ENCODE measurements at places on chromosomes 2 and 18.
A peak's percentile ranks its signal among the peaks of the same experiment; 100 is the strongest.

DNA sequence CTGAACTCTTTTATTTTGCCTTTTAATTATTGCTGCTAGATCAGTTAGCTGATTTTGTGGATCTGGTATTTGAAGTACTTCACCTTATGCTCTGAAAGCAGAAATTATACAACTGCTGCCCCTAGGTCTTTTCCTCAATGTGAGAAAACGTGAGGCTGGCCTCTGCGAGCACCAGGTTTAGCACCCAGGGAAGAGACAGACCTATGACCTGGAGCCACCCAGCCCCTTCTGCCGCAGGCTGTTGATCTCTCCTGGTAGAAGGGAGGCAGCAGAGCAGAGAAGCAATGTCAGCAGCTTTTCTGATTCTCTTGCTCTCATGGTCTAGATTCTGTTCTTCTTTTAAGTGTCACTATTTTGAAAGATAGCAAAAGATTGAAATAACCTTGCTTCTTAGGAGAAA, 19.9 kb downstream of the TRAPPC12 start:
- DNase-seq, result no peak

- DNase-seq, result no peak
Measured at GRCh38 chr18:63160172-63160995, 159.2 kb downstream of the BCL2 start.

DNA sequence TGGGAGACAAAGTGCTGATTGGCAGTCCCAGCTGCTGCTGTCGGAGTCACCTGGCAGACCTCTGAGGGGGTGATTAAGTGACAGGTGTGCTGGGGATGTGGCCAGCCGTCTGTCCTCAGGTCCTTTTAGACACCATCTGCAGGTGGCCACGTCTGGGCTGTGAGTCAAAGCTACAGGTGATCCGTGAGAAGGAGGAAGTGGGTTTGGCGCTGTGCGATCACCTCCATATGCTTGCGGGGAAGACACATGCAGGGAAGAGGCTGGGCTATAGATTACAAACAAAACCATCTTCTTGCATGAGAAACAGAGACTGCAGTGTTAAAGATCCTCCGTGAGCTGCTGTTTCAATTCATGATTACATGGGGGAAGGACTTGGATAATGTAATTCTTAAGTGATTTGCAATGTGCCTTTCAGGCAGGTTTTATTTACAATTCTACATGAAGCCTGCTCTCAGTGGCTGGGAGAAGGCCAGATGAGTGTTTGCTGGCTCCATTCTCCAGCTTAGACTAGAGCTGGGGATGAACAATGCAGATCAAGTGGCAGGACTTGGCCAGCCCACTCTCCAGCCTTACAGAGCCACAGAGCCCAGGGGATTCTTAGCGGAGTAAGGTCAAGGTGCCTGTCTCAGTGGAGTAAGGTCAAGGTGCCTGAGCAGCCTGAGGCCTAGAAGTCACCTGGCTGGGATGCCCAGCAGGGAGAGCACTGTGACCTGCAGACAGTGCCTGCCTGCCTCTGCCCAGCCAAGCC, 87.8 kb downstream of the LYPD1 start:
- DNase-seq, result no peak

- no peak for DNase-seq
Measured at GRCh38 chr18:25976554-25976953, 113.9 kb downstream of the SS18 start.

- DNase-seq, result no peak
Measured at GRCh38 chr2:9288681-9289338, 82.2 kb downstream of the ASAP2 start.

DNA sequence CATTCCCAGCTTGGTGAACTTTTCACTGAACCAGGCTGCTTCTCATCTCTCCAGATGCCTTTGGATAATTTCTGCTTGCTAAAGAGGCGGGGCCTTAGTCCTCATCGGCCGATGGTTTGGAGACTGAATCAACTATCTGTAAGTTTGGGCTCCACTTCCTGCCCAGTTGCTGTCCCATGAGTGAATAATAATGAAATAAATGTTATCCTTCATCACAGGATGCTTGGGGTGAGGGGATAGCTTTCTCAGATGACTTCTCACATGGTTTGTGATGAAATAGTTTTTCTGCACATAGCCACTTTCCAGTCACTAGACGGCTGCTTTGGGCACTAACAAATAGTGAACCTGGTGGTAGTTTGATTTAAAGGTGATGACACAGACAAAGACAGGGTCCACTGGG, 376.6 kb upstream of the TRIB2 start:
- DNase-seq, result no peak

- no peak for DNase-seq
Measured at GRCh38 chr18:76348267-76349066, 146.6 kb downstream of the ZNF516 start.

DNA sequence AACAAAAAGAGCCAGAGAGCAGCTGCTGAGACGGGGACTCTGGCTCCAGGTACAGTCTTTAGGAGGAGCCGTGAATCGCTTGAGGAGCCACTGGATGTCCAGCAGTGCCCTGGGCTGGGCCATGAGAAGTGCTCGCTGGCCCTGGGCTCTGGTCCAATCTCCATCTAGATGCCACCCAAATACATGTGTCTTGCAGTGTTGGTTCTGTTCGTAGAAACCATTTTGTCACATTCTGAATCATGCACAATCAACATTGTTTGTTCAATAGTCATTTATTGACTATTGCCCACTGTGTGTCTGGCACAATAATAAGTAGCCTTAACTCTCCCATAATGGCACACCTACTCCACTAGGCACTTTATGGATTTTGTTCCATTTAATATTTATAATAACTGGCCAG, 26.1 kb downstream of the TYMS start:
- no peak for DNase-seq

DNA sequence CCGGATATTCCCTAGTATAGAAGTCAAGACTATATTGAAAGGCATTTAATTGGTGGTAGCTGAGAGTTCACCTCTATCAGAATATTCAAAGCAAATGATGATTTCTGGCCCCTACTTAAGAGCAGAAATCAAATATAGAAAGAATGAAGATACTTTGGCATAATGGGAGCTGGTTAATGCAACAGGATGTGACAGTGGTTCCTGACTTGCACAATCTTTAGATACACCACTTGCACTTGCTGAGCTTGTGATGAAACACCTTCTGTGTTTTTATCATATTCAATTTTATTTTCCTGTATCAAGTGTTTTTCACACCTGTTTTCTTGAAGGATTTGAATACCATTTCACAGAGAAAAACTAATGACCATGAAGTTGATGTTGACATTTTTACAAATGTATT, 124.1 kb upstream of the CDH19 start:
- no peak for DNase-seq

DNA sequence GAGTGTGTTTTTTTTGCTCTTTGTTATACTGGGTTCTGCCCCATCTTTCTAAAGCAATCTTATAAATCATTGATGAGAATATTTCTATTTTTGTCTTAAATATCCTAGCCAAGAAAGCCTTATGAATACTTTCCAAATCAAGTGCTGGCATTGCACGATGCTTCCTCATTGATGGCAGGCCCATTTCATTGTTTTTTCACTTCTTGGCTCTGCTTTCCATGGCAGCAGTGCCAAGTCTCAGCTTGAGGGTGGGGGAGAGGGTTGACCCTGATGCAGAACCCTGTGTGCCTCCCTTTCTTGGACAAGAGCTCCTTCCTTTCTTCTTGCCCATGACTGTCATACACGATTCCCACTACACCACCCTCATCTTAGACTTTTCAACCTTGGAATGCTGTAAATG, 16.7 kb upstream of the CELF4 start:
- DNase-seq, result no peak

DNA sequence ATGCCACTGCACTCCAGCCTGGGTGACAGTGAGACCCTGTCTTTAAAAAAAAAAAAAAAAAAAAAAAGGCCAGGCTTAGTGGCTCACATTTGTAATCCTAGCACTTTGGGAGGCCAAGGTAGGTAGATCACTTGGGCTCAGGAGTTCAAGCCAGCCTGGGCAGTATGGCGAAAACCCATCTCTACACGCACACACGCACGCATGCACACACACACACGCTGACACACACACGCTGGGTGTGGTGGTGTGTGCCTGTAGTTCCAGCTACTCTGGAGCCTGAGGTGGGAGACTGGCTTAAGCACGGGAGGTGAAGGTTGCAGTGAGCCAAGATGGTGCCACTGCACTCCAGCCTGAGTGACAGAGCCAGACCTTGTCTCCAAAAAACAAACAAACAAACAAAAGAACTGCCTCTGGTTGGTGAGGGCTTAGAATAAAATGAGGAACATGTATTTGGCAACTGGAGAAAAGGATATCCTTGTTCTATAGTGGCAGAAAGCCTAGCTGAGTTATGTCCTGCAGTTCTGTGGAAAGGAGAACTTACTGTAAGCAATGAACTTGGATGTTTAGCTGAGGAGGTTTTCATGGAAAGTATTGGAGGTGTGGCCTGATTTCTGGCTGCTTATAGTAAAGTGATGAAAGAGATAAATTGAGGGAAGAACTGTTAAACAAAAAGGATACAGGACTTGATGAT, 34.0 kb downstream of the HAT1 start:
- DNase-seq, result no peak

- peak; percentile 57 for DNase-seq
Measured at GRCh38 chr2:42810971-42811811, 18.8 kb upstream of the HAAO start.

DNA sequence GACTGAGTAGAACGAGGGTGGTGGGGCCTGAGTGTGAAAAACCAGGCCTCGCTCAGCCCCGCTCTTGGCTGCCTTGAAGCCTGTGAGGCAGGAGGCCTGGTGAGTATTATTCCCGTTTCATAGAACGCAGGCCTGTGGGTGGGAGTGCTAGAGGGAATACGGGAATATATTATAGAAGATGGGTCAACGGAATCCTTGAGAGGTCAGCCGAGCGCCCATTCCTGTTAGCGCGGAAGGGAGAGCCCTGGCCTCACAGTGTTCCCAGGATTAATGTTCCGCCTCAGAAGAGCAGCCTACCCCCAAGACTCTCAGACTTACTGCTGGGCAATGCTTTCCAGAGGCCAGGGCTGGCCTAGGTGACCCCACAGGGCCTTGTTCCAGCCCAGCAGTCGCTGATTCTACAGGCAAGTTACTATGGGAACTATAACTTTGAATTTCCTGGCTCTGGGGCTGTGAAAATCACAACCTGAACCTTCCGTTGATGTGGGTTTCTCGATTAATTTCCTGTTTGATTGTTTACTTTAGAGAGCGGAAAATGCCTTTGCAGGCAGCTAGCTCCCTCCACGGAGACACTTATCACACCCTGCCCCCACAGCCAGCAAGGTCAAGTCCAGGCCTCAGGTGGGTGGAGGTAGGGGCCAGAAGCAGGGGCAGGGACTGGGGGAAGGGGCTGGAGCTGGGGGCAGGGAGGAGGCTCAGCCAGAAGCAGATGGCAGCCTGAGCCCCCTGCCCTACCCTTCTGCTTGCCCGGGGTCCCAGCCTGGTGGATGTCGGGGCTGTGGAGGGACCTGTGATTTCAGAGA, 108.3 kb downstream of the SMAD7 start:
- DNase-seq, result no peak

DNA sequence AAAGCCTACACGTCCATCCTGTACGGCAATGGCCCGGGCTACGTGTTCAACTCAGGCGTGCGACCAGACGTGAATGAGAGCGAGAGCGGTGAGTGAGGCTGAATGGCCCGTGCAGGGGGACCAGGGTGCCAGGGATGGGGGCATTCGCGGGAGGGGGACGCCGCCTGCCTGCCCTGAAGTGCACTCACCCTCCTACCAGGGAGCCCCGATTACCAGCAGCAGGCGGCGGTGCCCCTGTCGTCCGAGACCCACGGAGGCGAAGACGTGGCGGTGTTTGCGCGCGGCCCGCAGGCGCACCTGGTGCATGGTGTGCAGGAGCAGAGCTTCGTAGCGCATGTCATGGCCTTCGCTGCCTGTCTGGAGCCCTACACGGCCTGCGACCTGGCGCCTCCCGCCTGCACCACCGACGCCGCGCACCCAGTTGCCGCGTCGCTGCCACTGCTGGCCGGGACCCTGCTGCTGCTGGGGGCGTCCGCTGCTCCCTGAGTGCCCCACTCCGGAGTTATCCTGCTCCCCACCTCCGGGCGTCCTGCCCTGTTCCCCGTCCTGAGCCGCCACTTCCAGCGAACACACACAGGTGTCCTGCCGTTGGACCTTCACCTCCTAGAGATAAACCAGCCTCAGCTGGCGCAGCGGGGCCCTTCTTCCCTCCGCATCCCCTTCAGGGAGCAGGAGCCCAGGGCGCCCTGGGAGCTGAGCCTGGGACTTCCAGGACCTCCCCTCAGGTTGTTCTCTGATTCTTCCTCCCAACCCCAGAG, 2.9 kb downstream of the ALPI start:
- DNase-seq, result no peak

DNA sequence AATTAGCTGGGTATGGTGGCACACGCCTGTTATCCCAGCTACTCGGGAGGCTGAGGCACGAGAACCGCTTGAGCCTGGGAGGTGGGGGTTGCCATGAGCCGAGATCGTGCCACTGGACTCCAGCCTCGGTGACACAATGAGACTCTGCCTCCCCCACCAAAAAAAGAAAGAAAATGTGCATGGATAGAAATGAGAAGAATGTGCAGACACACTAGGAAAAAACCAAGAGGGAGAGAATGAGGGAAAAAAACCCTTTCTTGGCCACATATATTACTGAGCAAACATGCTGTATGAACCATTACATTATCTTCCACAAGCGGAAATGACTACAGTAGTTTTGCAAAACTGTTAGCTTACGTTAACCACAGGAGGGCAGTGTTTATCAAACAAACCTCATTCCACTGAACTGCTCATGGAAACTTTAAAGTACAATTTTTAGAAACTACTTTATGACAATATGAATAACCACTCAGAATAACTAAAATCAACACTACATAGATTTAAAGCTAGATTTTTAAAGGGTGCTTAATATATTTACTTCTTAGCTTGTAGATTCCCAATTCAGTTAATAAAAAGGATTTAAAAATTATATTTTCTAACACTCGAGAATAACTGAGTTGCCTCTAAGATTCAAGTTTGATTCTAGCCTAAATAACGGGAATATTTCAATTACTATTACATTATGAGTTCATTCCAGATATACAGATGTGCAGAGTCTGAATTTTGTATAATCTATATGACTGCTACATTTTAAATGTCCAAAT, 26.4 kb downstream of the ASXL2 start:
- DNase-seq, result peak; percentile 22

GRCh38 chr2:37181726-37182684, 6.5 kb downstream of the SULT6B1 start:
- DNase-seq, result no peak

- DNase-seq, result no peak
Measured at GRCh38 chr18:7317804-7318231, 86.9 kb downstream of the LRRC30 start.

DNA sequence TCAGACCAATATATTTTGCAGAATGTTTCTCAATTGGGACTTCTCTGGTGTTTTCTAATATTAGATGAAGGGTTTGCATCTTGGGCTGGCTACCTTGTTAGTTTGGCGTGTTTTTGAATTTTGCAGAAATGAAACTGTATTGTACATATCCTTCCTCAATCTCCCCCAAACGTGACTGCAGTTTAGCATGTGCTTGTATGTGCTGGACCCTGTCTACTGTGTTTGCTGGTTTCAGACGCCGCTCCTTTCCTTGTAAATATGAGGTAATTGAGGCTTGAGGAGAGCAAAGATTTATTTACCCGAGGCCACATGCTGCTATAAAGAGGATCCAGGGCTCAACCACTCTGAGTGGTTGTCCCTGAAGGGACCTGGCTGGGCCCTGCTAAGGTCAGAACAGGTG, 57.2 kb downstream of the NGEF start:
- no peak for DNase-seq

- no peak for DNase-seq
Measured at GRCh38 chr2:160034396-160034795, 28.0 kb downstream of the PLA2R1 start.

Data from stimulated activated CD4-positive, alpha-beta T cell treated with anti-CD3 and anti-CD28 coated beads, Interleukin-2, amount 100 ng/mL, for 24 hours (primary cell).